Stimulated activated CD4-positive, alpha-beta T cell treated with anti-CD3 and anti-CD28 coated beads, Interleukin-1b, Interleukin-23, amount 100 ng/mL, for 4 hours (primary cell): ENCODE measurements at places on chromosomes 12 and 14.

- no peak for DNase-seq
Observed at GRCh38 chr14:72186523-72186922, 254.3 kb downstream of the RGS6 start.

DNA sequence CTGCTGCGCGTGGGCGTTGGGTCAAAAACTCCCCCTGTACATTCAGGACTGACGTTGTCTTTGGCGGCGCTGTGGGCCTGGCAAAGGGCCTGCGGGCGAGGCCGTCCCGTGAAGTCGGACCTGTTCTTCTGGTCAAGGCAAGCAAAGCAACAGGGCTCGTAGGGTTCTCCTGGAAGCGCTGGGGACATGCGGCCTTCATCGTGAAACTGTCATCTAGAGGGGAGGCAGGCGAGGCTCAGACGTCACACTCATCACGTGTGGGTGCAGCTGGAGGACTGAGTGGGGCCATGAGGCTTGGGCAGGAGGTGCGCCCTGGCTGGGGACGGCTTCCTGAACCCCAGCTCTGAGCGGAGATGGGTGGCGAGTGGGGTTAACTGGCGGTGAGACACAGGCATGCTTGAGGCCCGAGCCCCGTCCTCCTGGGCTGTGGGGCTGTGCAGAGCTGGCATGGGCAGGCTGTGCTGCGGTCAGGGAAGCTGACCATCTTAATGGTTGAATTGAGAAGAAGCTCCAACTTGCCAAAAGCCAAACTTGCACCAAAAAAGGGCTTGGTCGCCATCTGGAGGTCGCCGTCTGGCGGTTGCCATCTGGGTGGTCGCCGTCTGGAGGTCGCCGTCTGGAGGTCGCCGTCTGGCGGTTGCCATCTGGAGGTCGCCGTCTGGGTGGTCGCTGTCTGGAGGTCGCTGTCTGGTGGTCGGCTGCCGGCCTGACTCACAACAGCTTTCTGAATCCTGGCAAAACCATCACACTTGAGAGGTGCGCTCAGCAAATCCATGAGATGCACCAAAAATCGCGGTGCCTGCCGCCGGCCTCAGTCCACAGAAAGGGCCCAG is 66.2 kb downstream of the NOC4L start:
- DNase-seq = no peak

DNA sequence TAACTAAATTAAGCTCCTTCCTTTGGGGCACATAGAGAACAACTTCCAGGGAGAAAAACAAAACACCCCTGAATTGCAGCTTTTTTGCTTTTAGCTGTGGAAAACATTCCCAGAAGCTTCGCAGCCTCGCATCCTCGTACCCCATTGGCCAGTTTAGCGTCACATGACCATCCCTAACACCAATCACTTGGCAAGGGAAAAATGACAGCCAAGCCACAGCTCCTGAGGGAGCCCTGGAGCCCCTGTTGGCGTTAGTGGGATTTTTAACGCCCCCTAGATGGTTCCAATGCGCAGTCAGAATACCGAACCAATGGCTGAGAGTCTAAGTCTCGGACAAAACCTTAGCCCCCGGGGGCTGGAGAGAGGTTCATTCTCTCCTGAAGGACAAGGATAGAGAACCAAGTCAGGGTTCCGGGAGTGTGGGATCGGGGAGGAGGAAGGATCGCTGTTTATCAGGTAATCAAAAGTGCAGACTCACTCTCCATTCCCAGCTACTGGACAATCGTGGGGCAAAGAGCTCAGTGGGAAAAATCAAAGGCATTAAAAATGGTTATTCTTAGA is 135.6 kb upstream of the HIF1A start:
- no peak for DNase-seq

DNA sequence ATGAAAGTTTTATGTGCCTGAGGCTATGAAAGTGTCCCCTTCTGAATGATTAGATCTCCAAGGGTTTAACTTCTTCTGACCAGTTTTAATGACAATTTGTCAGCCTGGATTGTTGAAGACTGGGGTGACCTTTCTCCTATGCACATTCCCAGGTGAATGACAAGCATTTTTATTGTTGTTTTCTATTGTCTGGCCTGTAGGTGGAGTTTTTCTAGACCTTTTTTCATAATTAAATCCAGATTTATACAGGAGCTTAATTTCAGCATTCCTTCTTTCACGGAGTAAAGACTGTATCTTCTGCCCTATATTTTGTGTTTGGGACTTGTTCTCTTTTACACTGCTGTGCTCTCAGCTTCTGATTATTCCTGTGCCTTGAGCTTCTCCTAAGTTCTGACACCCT is 125.0 kb upstream of the FAR2 start:
- no peak for DNase-seq
